T-helper 17 cell (primary cell): ENCODE measurements at places on chromosomes 5 and 9.

- DNase-seq = no peak
These were observed 524.1 kb downstream of the TMEM38B start for GRCh38 chr9:106218427-106218826.

DNA sequence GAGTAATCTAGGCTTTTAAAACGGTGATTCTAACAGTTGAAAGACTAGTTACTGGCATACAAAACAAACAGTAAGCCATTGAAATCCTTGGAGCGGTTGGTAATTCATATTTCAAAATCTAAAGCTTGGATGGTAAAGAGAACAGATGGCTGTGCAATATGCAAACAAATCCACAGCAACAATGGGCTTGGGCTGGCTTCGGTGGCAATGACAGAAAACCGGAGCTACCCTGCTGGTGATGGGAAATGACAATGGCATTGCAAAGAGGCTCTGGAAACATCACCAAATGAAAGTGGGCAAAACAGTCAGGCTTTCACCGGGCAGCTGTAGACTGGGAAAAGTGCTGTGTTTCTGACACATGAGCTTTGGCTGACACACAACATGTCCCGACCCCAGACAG lies 42.2 kb downstream of the MED27 start:
- no peak for DNase-seq

DNA sequence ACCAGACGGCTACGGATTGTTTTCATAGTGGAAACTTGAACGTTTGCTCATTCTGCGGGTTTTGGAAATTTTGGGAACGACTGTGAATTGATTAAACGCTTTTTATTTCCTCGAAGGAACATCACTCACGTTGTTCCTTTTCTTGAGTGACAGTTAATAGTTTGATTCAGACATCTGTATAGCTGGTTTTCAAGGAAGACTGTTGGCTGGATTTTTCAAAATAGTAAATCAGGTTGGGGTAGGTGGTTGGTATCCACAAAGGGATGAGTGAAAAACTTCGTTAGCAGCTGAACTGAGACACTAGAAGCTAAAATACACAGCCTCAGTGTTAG lies 1.1 kb downstream of the TGFBR1 start:
- no peak for DNase-seq

DNA sequence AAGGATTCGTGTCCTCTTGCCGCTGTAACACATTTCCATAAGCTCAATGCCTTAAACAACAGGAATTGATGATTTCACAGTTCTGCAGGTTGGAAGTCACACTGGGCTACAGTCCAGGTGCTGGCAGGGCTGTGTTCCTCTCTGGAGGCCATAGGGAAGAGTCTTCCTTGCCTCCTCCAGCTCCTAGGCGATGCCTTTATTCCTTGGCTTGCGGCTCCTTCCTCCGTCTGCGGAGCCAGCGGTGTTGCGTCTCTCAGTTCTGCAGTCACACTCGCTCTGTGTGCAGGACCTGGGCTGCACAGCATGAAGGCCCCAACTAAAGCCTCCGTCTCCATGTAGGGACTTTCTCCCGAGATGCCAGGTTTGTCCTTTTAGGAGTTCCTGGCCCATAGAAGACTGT lies 70.0 kb downstream of the IL6ST start:
- no peak for DNase-seq

GRCh38 chr5:149125386-149125891 lies 15.9 kb upstream of the ABLIM3 start:
- DNase-seq = no peak

- DNase-seq = no peak
These were observed 5.2 kb downstream of the SH2D3C start for GRCh38 chr9:127773272-127773671.

DNA sequence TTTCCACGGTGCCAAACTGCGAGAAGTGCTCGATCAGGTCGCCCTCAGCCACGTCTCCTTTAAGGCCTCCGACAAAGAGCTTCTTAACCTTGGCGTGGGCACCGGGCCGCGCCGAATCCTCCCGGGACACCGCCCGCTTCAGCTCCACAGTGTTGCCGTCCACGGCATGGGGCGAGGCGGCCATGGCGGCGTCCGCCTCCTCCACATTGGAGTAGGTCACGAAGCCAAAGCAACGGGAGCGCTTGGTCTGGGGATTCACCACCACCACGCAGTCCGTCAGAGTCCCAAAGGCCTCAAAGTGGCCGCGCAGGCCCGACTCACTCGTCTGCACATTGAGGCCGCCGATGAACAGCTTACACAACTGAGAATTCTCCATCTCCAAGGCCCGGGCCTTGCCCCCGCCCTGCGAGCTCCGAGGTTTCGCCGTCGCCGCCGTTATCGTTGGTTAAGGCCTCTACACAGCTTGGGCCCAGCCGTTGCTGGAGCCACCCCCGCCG lies 424 bp downstream of the HNRNPA0 start:
- no peak for DNase-seq

DNA sequence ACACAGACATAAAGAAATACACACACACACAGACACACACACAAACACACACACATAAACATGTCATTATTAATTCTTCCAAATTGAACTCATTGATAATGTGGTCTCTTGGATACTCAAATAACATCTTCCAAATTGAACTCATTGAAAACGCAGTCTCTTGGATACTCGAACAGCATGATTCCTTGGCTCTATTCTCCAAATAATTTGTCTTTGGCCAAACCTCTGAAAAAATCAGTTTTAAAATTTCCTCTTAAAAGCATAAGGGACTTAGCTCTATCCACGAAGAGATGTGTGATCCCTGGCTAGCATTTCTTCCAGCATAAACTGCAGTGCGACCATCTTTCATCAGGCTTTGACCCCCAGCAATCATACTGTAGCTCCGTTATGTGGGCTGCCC lies 296.6 kb downstream of the IRX2 start:
- no peak for DNase-seq

- DNase-seq = no peak
These were observed 17.4 kb downstream of the VCP start for GRCh38 chr9:35054871-35055644.

DNA sequence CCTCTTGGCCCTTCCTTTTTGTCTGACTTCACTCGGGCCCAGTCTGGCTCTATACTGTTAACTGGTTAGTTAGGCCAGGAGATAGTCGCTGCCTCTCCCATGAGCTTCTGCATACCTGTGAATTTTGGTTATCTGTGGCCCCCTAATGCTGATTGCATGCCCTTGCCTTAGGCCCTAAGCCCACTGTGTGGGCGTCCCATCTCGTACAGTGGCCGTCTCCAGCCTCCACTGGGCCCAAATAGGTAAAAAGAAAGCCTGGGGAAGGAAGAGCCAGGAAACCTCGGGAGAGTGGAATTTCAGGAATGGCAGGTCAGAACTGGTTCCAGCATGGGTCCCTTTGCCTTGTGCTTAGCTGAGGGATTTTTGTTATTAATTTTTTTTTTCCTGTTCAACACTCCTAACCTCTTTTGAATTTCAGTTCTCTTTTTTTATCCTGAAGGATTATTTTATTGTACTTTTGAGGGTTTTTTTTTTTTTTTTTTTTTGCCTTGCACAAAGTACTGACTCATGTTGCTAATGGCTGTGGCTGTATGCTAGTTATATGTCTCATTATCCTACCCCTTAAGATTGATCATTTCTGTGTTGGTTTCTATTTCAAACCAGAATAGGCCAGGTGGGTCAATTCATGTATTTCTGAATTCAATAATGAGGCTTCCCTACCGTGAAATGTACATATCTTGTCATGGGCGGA lies 3.4 kb downstream of the PRRC2B start:
- DNase-seq = no peak
